ENCODE measurements at places on chromosomes 5 and 9.

DNA sequence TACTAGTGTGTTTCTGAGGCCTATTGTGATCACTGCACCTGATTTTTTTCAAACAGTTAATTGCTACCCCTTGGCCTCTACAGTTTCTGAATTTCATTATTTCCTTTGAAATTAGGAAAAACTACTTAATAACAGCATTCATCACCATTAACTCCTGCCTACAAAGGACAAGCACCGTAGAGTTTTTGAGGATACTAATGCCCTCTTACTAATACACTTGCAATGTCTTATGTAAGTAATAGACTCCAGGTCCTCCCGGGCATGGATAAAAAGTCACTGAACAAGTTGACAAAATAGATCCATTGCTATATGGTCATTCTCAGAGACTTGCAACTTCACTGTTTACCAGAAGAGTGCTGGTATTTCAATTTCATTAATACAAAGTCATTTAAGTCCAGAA lies 1172.5 kb downstream of the CDH12 start:
- DNase-seq, result no peak

DNA sequence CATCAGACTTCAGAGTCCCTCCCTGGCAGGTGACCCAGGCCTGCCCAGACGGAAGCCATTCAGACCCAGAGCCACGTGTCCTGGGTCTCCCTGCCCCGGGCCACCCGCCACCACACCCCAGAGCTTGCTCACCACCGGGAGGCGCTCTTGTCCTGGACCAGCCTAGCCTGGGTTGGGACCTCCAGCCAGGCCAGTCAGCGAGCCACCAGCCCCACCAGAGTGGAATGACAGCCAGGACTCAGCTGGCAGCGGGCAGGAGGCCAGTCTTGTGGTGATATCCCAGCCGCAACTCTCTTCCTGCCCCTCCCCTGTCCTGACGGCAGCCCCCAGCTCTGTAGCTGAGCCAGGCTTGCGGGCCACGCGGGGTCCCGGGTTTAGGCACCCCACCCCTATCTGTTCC lies 1.7 kb upstream of the PTGDS start:
- peak; percentile 15 for DNase-seq

DNA sequence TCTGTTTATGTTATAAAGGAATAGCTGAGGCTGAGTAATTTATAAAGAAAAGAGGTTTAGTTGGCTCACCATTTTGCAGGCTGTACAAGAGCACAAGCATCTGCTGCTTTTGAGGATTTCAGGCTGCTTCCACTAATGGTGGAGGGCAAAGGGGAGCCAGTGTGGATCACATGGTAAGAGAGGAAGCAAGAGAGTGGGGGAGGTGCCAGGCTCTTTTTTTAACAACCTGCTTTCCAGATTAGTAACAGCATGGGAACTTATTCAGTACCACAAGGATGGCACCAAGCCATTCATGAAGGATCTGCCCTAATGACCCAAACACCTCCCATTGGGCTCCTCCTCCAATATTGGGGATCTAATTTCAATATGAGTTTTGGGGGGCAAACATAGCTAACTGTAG lies 40.4 kb downstream of the CCL28 start:
- DNase-seq, result no peak

GRCh38 chr9:125134976-125135375 lies 8.4 kb downstream of the SCAI start:
- DNase-seq, result no peak

DNA sequence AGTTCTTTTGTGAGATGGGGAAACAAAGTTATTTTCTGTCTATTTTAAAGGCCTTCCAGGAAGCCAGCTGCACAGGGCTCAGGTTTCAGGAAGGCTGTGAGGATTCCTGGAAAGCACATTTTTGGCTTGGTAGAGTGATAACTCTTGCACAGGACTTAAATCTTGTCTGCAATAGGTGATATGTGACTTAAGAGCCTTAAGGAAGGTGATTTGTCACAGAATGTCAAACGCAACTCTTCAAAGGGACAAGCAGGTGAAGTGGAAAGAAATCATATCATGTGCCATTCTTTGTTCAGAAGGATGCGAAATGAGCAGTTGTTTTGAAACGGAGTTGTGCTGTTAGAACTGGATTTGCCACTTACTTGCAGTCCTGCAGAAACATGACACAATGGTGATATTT lies 459.3 kb downstream of the MAT2B start:
- no peak for DNase-seq
